ENCODE measurements at places on chromosomes 1 and 21.
A peak's percentile ranks its signal among the peaks of the same experiment; 100 is the strongest.

DNA sequence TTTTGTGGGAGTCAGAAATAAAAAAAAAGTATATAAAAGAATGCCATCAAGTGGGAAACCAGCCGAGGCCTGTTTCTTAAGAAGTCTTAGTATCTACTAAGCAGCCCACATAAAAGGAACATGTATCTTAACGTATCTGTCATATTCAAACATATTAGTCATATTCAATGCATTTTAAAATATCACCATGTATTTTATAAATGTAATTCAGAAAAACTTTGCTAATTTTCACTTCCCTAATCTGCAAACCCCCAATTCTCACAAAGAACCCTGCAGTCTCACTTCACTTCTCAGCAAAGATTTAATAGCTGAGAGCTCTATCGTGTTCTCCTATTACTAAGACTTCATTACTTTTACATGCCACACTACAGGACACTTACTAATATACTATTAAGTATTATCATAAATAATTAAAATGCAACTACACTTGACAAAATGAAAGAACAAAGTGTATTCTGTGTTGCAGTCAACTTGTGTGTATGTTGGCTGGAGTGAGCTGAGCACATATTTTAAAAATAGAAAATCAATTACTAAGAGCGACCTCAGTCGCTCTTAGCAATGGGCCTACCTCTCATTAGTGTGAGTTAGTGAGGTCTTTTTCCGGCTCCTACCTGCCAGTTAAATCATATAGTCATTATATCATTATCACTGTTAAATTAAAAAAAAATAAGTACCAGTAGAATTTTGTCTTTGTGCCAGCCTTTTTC, 484.3 kb downstream of the LMO4 start:
- peak; percentile 22 for DNase-seq

GRCh38 chr1:201134405-201134804, 7.4 kb upstream of the ASCL5 start:
- DNase-seq: no peak

DNA sequence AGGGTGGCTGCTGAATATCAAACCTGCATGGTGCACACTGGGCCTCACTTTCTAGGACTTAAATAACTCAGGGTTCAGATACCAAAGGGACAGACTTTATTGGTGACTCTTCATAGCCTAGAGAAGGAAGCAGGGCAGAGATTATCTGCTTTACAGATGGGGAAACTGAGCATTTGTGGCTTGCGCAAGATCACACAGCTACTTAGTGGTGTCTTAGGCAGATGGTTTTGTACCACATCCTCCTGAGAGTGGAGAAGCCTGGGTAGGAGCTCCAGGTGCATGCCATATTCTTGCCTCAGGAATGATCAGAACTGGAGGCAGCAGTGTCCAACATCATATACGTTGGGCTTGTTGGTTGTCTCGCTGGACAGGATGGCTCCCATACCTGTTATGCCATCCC, 6.8 kb upstream of the DPH2 start:
- no peak for DNase-seq

DNA sequence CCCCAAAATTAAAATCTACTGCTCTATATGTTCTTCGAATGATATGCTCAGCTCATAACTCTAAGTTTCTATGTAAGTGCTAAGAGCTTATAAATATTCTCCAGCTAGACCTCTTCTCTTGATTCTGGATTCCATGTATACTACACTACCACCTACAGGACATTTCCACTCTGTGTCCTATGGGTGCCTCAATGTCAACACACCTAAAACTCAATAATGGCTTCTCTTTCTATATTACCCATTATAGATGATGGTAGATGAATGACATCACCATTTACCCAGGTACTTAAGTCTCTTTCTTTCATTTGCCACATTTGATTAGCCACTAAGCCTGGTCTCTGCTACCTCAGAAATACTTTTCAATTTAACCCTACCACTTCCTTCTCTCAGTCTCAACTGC, 41.3 kb downstream of the TBX19 start:
- DNase-seq: peak; percentile 70

GRCh38 chr1:65769636-65770035, 23.1 kb upstream of the PDE4B start:
- DNase-seq: no peak

DNA sequence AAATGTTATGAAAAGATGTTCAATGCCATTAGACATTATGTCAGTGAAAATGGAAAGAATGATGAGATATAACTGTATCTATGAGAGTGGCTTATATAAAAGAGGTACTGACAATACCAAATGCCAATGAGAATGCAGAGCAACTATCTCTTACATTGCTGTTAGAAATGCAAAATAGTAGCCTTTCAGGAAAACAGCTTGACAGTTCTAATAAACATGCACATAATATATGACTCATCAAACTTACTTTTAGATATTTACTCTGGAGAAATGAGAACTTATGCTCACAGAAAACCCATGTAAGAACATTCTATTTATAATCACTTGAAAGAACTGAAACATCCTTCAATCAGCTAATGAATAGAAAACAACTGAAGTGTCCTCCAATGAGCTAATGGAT, 996.7 kb upstream of the ADGRL4 start:
- DNase-seq: no peak

GRCh38 chr1:163397451-163398200, 75.9 kb downstream of the NUF2 start:
- no peak for DNase-seq

GRCh38 chr1:21775985-21776562, 6.9 kb downstream of the USP48 start:
- DNase-seq: no peak

GRCh38 chr1:116259663-116260062, 113.4 kb upstream of the ATP1A1 start:
- DNase-seq: no peak

- DNase-seq: no peak
Observed at GRCh38 chr1:27973771-27974416, 14.1 kb downstream of the XKR8 start.

- DNase-seq: no peak
Observed at GRCh38 chr1:185896863-185897262, 162.7 kb downstream of the HMCN1 start.

GRCh38 chr1:19139711-19140110, 70.4 kb downstream of the UBR4 start:
- DNase-seq: no peak

DNA sequence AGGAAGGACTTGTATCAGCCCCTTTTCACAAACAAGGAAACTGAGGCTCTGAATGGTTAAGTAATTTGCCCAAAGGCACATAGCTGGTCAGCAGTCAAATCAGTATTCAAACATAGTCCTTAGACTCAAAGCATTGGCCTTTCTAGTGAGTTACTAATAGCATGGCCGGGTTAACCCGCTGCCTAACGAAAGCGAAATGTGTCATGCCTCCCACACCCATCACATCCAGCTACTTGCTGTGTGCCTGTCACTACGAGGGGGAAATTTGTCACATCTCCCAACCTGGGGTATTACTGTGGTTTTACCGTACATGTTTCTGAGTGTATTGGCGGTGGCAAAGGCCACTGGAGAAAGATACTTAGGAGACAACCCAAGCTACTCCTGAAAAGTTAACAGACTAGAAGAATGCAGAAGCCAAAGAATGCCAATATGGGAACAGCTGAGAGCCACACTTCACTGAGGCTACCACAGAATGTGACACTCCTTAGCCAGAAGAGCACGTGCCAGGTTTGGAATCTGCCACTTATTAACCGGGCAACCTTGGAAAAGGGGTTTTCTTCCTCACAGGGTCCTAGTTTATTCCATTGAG, 363.5 kb downstream of the KCNH1 start:
- DNase-seq: no peak

- DNase-seq: no peak
Observed at GRCh38 chr1:109492779-109493178, 1.1 kb upstream of the CYB561D1 start.

GRCh38 chr21:27536319-27536718, 569.4 kb upstream of the ADAMTS5 start:
- peak; percentile 37 for DNase-seq

DNA sequence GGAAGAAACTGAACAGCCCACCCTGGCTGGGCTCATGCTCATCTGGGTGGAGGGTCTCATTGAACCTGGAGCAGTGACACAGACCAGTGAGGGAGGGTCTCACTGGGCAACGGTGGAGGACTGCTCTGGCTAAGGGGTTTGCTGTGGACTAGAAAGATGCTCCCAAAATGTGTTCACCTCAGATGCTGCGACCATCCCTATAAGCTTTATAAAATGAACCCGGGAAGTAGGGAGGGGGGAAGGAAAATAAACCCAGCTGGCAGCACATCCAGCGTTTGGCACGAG, 34.5 kb upstream of the LBR start:
- DNase-seq: no peak

GRCh38 chr1:205754857-205755256, 4.9 kb upstream of the NUCKS1 start:
- DNase-seq: no peak

DNA sequence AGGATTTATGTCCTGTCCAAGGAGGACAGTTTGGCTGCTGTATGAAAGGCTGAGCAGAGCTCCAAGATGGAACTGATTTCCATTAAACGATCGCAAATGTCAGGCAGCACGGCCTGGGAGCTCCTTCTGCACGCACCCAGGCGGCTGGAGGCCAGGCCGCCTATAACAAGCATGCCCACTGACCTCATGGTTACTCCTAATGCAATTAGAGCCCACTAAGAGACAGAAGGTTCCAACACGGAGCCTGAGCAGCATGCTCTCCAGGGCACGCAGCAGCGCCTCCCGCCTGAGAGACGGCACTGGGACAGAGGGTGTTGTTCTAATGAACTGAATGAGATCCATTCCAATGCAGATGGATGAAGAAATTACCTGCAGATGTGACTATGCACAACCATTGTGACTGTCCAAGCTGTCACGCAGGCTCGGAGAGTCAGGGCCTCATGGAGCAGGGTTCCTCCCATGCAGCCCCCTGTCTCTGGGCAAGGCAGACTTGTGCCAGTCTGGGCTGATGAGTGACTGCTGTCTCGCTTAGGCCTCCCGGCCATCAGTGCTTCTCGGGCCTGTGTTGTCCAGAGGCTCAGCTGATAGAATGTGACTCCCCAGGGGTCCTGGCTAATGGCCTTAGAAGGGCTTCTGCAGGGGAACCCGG, 25.2 kb upstream of the CDCA8 start:
- DNase-seq: no peak

- no peak for DNase-seq
Observed at GRCh38 chr1:246226041-246226440, 281.0 kb downstream of the SMYD3 start.

DNA sequence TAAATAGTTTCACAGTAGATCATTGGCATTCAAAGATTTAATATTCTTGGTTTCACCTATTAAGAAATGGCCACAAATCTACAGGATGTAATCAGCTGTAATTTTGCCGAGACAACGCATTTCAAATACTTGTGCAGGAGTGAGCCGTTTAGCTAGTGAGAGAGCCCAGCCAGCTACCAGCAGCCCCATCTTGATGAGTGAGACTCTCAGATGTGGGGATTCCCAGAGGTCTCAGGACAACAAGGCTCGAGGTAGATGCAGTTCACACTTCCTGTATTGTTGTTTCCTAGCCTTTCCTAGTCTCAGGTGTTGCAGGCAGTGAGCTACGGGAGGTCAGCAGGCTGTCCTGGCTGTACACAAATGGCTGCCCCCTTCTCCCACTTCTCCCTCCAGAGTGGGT, 108.6 kb downstream of the PBX1 start:
- peak; percentile 45 for DNase-seq

- DNase-seq: no peak
Observed at GRCh38 chr21:34857874-34858273, 189.1 kb downstream of the CLIC6 start.

- peak; percentile 18 for DNase-seq
Observed at GRCh38 chr1:156752843-156753482, 1.5 kb upstream of the HDGF start.

GRCh38 chr1:220788900-220789299, 2.2 kb downstream of the MTARC1 start:
- no peak for DNase-seq

DNA sequence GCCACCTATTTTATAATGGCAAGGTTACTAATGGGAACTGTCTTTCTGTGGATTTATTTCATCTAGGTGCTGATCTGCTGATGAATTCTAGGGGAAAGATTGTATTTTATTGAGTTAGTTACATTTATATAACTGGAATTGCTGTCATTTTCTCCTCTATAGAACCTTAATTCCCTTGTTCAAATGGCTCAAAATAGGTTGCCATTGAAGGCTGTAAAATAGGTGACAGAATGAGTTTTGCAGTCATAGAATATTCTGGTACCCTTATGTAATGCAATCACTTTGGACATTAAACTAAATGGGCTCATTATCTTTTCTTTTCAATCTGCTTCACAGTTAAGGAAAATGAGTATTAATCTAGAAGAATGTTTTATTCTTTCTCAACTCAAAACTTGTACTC, 131.0 kb downstream of the CTH start:
- DNase-seq: no peak

DNA sequence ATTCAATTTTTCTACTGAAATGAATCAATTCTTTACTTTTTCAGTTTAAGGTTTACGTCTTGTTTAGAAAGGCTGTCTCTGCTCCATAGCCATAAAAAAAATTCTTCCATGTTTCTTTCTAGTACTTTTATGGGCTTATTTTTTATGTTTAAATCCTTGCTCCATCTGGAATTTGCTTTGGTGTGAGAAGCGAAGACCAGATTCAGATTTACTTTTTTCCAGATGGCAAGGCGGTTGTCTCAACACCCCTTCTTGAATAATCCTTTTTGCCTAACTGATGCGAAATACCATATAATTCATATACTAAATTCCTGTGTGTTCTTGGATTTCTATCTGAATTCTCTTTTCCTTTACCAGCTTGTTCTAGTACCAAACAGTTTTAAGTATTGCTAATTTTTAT, 101.5 kb downstream of the C1orf94 start:
- DNase-seq: no peak

- DNase-seq: no peak
Observed at GRCh38 chr1:186330758-186331157, 44.3 kb downstream of the TPR start.

DNA sequence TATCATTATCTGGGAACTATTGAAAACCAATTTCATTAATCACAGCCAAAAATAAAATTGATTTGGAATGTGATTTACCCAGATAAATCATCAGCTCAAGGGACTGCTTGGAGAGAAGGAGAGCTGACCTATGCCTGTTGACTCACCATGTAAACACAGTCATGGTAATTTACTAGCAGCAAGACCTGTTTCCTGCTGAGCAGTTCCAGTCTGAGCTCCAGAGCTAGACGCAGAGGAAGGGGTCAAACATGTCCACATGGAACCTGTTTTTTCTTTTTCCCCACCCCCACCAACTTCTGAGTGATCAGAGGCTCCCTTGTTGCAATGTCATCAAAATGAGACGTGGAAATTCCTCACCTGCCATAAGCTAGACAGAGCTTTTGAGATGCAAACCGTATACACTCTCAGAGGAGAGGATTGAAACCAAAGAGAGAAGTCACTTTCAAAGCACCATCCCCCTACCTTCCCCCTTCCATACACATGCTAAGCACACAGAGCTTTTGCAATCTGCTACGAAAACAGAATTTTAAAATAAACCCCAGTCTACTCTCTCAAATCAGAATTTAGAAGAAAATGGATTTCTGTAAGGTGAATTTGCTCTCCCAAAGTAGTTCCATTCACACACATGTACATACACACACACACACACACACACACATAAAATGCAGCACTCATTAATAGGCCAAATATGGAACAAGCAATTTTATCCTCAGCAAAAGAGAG, 55.9 kb upstream of the PTGFRN start:
- DNase-seq: peak; percentile 96

Data from epithelial cell of esophagus (primary cell).